ENCODE measurements at places on chromosomes 16 and 17.
A peak's percentile ranks its signal among the peaks of the same experiment; 100 is the strongest.

- no peak for DNase-seq
These were observed 15.2 kb upstream of the PLD6 start for GRCh38 chr17:17221329-17221728.

- no peak for DNase-seq
These were observed 121.0 kb downstream of the PARN start for GRCh38 chr16:14509055-14509454.

- DNase-seq, result peak; percentile 59
These were observed 10.2 kb downstream of the TEX2 start for GRCh38 chr17:64252831-64253230.

- peak; percentile 33 for DNase-seq
These were observed 17.4 kb upstream of the NOS2 start for GRCh38 chr17:27817731-27818130.

GRCh38 chr16:603933-604332, 14.1 kb downstream of the RAB40C start:
- no peak for DNase-seq

- no peak for DNase-seq
These were observed 157.2 kb downstream of the SNX29 start for GRCh38 chr16:12133729-12134128.

DNA sequence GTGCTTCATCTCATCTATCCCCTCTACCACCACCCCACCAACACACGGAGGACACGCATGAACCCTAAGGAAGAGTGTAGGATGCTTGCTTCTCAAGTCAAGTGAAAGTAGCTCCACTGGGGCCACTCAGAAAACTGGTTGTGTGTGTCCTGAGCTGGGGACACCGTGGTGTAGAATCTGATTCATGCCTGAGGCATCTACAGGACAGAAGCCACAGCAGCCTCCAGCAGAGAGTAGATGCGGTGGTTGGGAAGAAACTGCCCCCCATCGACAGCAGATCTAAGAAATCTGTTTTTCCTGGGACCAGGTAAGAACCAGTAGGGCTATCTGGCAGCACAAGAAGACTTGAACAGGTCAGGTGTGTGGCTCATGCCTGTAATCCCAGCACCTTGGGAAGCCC, 51.9 kb upstream of the HLF start:
- no peak for DNase-seq

- no peak for DNase-seq
These were observed 48.7 kb downstream of the GSG1L start for GRCh38 chr16:28014851-28015250.

- DNase-seq, result no peak
These were observed 126.7 kb upstream of the GSE1 start for GRCh38 chr16:85486256-85486915.

GRCh38 chr17:15263206-15263579, 1.9 kb downstream of the PMP22 start:
- peak; percentile 85 for DNase-seq

DNA sequence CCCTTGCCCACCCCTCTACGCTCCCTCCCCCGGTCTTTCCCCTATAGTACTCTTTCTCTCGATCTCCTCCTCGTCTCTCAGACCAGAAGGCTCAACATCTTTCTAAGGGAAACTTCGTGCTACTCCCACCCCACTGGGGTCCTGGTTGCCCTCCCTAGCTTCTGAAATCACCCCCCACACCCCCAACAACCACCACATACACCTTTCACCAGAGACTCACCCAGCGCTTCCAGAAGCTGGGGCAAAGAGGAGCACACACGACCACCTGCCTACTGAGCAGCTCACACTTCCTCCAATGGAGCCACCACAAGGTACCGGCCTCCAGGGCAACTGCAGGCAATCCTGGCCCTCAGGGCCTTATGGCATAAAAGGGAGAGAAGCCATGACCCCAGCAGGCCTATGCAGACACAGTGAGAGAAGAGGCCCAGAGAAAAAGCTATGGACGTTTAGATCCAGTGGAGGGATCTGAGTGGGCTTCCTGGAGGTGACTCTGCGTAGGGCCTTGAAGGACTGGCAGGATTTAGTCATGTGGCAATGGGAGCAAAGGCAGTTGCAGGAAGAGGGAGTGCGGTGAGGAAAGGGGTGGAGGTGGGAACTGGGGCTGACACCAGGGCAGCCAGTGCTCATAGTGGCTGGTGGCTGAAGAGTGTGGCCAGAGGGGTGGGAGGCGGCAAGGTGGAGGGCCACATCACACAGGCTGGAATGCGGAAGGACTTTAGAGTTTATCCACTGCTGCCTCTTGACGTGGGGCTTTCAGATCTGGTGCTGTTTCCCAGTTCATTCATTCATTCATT, 12.1 kb upstream of the TMEM92 start:
- no peak for DNase-seq

DNA sequence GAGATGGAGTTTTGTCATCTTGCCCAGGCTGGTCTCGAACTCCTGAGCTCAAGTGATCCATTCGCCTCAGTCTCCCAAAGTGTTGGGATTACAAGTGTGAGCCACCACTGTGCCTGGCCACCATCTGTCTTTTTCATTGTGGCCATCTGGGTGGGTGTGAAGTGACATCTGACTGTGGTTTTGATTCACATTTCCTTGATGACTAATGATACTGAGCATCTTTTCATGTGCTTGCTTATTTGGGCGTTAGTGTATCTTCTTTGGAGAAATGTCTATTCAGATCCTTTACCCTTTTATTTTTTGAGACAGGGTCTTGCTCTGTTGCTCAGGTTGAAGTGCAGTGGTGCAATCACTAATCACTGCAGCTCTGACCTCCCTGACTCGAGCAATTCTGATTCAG, 53.9 kb upstream of the ERN1 start:
- peak; percentile 84 for DNase-seq

- DNase-seq, result peak; percentile 65
These were observed 6.3 kb upstream of the XPO6 start for GRCh38 chr16:28218109-28218508.

GRCh38 chr17:76585649-76586593, at the start of gene ST6GALNAC2:
Gene ST6GALNAC2, minus strand, starts transcription at chr17:76585860. Its CDS starts 52 bp downstream, at chr17:76585808.
- DNase-seq, result peak; percentile 66

DNA sequence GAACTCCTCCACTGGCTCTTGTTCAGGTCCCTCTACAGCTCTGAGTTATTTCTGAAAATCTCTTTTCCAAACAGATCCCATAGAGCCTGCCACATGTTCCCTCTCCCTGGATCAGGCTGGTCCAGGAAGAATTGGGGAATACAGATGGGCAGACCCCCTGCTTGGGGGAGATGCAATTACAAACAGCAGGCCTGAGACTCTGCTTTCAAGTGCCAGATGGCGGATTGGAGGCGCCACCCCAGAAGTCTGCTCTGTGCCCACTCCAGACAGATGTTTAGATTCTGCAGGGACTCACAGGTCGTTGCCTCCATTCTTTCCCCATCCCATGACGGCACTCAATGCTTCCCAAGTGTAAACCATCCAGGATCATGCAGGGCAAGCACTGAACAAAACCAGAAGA, 316.6 kb downstream of the SLC39A11 start:
- no peak for DNase-seq

DNA sequence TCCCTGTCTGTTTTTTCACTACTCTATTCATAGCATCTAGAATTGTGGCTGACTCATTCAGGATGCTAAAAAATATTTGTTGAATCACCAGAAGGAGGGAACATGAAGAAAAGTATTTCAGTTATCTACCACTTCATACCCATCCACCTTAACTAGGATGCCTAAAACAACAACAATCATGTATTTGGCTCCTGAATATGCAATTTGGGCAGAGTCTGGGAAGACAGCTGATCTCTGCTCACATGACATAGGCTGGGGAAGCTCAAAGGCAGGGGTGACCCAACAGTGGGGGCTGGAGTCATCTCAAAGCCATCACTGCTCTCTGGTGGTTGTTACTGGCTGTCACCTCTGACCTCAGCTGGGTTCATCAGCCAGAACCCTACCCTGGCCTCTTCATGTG, 80.1 kb upstream of the RPL38 start:
- DNase-seq, result no peak

DNA sequence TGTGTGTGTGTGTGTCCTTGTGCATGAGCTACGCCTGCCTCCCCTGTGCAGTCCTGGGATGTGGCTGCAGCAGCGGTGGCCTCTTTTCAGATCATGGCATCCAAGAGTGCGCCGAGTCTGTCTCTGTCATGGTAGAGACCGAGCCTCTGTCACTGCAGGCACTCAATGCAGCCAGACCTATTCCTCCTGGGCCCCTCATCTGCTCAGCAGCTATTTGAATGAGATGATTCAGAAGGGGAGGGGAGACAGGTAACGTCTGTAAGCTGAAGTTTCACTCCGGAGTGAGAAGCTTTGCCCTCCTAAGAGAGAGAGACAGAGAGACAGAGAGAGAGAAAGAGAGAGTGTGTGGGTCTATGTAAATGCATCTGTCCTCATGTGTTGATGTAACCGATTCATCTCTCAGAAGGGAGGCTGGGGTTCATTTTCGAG, 22.5 kb downstream of the STAT5A start:
- no peak for DNase-seq

- DNase-seq, result no peak
These were observed 126.0 kb upstream of the ERCC4 start for GRCh38 chr16:13793841-13794409.
